ENCODE measurements at places on chromosomes 11 and 22.

- no peak for DNase-seq
These were observed 28.2 kb downstream of the ZBED4 start for GRCh38 chr22:49881856-49882255.

GRCh38 chr22:38531251-38531938, 25.3 kb upstream of the DDX17 start:
- DNase-seq: no peak

DNA sequence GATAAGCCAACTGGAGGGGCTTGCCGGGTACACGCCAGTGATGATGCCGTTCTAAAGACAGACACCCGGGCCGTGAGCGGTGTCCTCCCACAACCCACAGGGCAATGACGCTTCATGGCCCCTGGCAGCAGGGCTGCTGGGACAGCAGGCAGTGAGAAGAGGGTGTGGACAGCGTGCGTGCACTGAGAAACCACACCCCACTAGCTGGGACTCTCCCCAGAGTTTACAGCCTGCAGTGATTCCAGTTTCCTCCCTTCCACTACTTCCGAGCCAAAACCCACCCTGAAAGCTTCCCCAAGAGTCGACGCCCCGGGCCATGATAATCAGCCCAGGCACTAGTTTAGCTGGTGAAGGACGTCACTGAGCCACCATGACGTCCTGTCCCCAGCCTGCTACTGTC, 29.2 kb downstream of the CPT1A start:
- DNase-seq: no peak

- no peak for DNase-seq
These were observed 12.4 kb downstream of the CAVIN3 start for GRCh38 chr11:6307876-6308275.

DNA sequence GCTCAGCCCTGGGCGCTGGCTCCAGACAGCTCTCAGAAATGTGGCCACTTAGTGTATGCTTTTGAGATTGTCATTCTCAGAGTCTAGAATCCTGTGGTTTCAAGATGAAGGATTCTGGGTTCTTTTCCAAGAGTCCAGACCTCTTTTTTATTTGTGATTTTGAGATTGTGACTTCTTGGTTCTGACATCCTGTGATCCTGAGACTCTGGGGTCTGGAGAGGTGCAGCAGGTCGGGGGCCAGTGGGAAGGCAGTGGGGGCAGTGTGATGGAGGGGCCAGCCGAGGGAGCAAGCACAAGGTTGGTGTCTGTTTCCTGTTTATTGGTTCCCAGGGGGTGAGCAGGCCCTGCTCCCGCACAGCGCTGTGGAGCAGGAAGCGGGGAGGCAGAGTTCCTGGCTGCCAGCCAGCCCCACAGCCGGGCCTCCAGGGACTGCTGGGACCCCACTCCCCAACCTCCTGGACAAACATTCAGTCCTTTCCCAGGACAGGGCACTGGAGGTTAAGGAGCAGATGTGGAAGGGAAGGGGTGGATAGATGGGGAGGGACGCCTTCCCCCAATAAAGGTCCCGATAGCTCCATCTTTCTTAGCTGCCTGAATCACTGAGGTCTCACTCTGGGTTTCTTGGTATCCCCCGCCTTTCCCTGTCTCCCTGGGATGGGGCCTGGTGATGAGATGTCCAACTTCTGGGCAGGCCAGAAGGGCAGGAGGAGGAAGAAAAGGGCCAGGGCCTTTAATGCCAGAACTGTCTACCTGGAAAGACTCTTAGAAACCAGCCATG, 13.7 kb downstream of the ARHGEF17 start:
- no peak for DNase-seq

DNA sequence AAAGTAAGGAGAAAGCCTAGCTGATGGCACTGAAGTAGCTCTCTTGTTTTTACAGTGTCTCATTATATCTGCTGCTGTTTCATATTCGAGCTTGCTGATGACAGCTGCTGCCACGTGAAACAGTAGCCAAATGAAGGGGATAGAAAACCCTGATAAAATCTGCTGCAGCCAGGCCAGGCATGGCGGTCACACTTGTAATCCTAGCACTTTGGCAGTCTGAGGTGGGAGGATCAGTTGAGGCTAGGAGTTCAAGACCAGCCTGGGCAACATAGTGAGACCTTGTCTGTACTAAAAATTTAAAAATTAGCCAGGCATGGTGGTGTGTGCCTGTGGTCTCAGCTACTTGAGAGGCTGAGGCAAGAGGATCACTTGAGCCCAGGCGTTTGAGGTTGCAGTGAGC, 13.4 kb downstream of the IFT46 start:
- DNase-seq: no peak

GRCh38 chr11:131418189-131418588, 47.8 kb downstream of the NTM start:
- DNase-seq: no peak

DNA sequence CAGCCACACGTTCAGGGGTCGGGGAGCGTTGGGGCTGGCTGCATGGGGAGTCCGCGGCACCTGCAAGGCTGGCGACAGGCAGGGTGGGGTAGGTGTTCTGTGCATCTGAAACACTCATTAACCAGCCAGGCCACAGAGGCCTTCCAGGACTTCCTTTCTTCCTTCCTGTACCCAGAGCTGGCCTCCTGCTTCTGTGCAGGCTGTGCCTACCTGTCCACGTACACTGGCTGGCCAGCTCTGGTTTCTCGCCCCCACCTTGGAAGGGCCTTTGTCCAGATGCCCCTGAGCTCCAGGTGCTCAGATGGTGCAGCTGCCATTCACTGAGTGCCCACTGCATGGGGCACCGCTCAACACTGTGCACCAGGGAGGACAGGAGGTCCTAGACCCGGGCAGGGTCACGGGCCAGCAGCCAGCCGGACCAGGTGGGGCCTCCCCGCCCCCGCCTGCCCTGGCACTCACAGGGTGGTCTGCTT, 15.9 kb downstream of the TTLL12 start:
- no peak for DNase-seq

- DNase-seq: no peak
These were observed 11.1 kb downstream of the HPS5 start for GRCh38 chr11:18310800-18311340.

DNA sequence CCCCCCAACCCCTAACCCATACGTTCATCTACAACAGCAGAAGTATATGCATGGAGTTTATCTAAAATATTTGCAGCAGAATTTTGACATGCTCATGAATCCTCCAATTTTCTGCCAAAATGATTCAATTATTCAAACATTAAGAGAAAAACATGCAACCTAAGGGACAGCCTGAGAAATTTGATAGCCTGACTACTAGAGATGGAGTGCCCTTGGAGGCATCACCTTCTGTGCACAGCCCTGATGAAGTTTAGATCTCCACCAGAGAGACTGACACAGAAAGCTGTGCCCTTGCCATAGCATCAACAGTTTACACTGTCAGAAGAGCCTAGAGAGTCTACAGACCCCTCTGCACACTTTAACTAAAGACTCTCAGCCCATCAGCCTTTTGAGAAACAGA, 217.7 kb downstream of the LUZP2 start:
- no peak for DNase-seq

DNA sequence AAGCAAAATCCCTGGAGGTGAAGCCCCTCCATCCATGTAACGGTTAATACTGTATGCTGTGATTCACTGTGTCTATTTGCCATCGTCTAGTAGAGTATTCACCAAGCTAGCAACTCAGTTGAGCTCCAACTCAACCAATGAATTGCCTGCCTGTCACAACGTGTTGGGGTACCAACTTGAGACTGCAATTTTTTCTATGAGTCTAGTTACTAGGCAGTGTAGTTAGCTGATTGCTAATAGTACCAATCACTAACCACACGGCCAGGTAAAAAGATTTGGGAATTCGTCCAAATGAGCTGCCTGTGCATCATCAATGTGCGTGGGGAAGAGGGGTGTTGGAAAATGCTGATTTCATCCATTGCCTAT, 1.0 kb upstream of the BTG4 start:
- DNase-seq: no peak

- no peak for DNase-seq
These were observed at the start of gene SCGB1D2 for GRCh38 chr11:62242021-62242420. Gene SCGB1D2, plus strand, starts transcription at chr11:62242239. Its CDS starts 69 bp downstream, at chr11:62242308.

DNA sequence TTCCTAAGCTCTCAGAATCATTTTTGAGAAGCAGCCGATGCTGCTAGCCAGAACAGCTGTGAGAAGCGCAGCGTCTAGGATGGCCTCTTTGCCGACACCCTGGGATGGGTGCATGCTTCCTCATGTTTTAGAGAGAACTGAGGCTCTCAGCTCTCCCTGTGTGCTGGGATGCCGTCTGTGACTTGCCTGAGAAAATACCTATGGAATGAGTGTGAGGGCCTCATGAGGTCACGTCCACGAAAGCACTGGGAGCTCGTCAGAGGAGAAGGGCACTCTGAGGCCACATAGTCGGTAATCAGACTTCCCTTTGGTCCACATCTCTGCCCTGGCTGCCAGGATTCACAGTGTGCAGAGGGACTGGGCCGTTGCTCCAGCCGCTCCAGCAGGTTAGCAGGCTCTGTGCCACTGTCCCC, 54.7 kb downstream of the MICAL3 start:
- no peak for DNase-seq

- no peak for DNase-seq
These were observed 5.8 kb downstream of the POLR2F start for GRCh38 chr22:37959231-37959825.

DNA sequence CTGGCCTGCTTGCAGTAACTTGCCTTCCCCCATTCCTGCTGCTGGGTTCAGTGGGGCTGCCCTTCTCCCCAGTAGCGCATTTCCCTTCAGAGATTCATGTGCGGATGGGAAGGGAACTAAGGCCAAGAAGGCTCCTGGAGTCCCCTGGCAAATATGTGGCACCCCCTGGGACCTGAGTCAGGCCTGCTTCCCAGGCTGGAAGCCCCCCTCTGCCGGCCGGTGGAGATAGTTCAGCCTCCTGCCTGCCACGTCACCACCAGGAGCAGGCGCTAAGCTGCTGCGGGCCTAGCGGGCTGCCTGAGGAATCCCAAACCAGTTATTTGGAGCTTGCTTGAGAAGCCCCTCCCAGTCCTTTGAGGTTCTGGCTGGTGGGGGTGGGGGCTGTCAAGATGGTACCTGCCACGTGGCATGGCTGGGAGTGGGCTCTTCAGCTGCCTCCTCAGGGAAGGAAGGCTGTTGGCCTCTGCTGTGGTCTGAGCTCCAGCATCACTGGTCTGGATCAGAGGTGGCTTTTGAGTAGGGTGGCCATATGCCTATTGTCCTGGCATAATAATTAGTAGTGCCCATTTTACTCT, 2.0 kb downstream of the SERPINH1 start:
- DNase-seq: no peak

- DNase-seq: no peak
These were observed 178.2 kb downstream of the OPCML start for GRCh38 chr11:133354069-133354468.

DNA sequence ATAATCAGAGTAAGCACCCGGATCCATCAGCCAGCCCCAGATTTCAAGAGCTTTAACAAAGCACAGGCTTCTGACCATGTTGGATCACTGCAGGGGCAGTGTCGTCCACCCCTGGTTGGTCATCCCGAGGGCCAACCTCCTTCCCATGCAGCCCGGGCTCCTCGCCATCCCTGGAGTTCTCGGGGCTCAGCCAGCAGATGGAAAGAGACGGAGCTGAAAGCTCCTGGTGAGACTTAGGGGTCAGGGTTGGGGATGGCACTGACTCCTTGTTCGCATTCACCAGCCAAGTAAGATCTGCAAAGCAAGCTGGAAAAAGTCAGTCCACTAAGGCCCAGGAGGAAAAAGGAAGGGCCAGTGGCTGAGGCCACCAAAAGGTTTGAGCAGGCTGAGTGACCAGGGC, 888.9 kb downstream of the BRD1 start:
- DNase-seq: no peak

DNA sequence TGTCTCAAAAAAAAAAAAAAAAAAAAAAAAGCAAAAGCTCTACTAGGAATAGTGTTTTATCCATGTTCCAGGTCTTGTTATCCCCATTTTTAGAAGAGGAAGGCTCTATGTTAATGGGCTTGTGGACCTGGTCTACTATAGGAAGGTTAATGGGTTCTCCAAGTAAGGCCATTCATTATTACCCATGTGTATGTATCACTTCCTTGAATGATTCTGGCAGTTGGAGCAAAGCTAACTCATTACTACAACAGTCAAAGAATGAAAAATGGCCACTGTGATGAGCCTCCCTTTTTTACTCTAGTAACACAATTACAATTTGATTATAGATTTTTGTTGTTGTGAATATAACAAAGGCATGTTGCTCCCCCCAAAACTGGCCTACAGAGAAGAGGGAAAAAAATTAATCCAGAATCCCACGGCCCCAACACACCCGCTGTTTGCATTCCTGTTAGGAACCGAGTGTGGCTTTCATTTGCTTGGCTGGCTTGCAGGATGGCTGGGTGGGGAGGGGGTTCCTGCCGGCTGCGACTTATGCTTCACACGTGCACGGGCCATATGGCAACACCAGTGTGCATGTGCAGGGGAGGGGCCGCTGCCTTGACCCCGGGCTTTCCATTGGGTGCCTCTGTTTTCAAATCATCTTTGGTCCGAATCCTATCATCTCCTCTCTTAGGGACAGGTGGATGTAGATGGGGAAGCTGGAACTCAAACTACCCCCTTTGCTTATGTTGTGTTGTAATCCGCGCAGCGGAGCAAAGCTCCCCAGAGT, 148.8 kb downstream of the HIPK3 start:
- no peak for DNase-seq

DNA sequence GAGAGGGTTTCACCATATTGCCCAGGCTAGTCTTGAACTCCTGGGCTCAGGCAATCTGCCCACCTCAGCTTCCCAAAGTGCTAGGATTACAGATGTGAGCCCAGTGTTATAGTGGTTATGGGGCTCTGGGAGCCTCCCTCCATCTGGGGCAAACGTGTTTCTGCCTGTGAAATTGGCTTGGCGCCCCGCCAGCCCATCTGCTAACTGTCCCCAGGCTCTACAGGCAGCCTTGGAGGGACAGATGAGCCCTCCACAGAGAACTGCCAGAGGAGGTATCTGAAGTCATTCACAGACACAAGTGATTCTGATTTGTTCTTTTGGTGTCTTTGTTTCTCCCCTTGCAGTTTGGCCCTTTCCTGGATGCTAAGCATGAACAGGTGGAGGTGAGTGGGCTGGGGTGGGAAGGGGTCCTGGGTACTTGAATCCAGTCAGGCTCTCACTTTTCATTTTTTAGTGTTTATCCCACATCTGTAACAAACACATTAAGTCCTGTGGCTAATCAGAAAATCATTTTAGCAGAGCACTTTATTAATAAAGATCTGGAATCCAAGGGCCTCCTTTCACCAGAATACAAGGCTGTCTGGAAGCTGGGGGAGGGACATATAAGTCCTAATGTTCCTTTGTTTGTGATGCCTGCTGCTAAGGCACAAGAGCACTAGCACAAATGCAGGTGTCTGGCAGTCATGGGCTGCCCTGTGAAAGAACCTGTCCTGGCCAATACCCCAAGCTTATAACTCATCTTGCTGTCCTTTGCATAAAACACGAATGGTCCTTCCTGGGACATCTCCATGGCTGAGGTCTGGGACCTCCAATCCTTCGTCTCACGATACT, 25.7 kb upstream of the CDC42EP2 start:
- no peak for DNase-seq

GRCh38 chr11:126583101-126583500, 227.6 kb downstream of the ST3GAL4 start:
- no peak for DNase-seq

Data from activated T-cell treated with anti-CD3 and anti-CD28 coated beads for 48 hours (primary cell).